ENCODE measurements at places on chromosomes 11 and 22. TPM values are rescaled to one million over a fixed set of nuclear protein-coding genes. Genes with fewer than 3 reads are reported as not detected.

The PSMC3 gene
- 267 TPM for total RNA-seq

The KDELR3 gene
- 36.0 TPM for total RNA-seq

The SLC22A12 gene
- total RNA-seq = not detected

The CASP5 gene
- 0.09 TPM for total RNA-seq

The CELF1 gene
- total RNA-seq = 70.4 TPM

The HOATZ gene
- not detected for total RNA-seq

The BTBD18 gene
- not detected for total RNA-seq

The HBB gene
- not detected for total RNA-seq

The LUZP2 gene
- 0.56 TPM for total RNA-seq

The PARVG gene
- under 0.01 TPM for total RNA-seq

The OR8B3 gene
- not detected for total RNA-seq

The OR8D1 gene
- not detected for total RNA-seq

The TEX54 gene
- not detected for total RNA-seq

The TTC36 gene
- total RNA-seq = 0.45 TPM

The LBHD1 gene
- total RNA-seq = 2.6 TPM

The MYBPC3 gene
- total RNA-seq = not detected

The KDM4D gene
- 0.72 TPM for total RNA-seq

The OSM gene
- not detected for total RNA-seq

The OR10AG1 gene
- not detected for total RNA-seq

The ZNRD2 gene
- total RNA-seq = 46.6 TPM

The OR2D2 gene
- total RNA-seq = 0.47 TPM

The GNAZ gene
- total RNA-seq = 0.66 TPM

The SCGB1A1 gene
- total RNA-seq = not detected
